ENCODE measurements at places on chromosomes 7 and 10.

DNA sequence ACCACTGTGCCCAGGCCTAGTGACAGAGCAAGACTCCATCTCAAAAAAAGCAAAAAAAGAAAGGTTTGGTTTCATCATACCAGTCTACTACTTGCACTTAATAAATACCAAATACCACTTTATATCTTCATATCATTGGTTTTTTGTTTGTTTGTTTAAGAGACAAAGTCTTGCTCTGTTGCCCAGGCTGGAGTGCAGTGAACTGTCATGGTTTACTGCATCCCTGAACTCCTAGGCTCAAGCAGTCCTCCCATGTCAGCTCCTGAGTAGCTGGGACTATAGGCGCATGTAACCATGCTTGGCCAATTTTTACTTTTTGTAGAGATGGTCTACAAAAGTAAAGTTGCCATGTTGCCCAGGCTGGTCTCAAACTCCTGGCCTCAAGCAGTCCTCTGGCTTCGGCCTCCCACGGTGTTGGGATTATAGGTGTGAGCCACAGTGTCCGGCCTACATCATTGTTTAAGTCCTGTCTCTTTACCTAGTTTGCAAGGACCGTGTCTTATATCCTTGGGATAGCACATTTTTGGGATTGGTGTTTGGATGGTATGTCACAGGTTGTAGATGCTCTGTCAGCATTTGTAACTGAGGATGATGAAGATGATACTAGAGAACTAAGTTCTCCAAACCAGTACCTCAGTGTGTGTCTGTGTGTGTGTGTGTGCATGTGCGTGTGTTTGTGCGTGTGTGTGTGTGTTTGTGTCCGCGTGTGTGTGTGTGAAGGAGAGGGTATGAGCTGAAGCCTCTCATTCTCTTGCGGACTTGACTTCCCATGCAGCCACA lies 9.3 kb downstream of the LMTK2 start:
- DNase-seq, result no peak

DNA sequence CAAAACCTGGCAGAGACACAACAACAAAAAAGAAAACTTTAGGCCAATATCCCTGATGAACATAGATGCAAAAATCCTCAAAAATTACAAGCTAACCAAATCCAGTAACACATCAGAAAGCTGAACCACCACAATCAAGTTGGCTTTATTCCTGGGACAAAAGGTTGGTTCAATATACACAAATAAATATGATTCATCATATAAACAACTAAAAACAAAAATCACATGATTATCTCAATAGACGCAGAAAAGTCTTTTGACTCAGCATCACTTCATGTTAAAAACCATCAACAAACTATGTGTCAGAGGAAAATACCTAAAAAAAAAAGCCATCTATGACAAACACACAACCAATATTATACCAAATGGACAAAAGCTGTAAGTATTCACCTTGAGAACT lies 283.5 kb downstream of the THSD7A start:
- no peak for DNase-seq

GRCh38 chr10:121764233-121764942 lies 163.4 kb downstream of the ATE1 start:
- peak; percentile 31 for DNase-seq

GRCh38 chr10:35191523-35191922 lies 64.9 kb downstream of the CREM start:
- DNase-seq, result no peak

DNA sequence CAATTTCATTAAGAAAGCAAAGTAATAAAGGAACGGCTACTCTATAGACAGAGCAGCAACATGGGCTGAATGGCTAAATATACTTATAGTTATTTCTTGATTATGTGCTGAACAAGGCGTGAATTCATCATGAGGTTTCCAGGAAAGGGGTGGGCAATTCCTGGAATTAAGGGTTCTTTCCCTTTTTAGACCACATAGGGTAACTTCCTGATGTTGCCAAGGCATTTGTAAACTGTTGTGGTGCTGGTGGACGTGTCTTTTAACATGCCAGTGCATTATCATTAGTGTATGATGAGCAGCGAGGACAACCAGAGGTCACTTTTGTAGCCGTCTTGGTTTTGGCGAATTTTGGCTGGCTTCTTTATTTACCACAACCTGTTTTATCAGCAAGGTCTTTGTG lies 28.5 kb upstream of the ZMYND11 start:
- DNase-seq, result no peak

DNA sequence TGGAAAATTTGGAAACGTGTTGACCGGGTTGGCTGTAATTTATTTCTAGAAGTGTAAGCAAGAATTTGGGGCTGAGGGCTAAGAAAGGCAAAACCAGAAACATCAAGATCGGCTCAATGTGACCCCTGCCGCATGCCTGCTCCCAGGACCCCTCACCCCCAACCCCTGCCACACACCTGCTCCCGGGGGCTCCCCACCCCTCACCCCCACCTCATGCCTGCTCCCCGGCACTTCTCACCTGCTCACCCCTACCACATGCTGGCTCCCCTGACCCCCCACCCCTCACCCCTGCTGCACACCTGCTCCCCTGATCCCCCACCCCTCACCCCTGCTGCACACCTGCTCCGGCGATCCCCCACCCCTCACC lies 19.0 kb upstream of the CFAP46 start:
- DNase-seq, result no peak

DNA sequence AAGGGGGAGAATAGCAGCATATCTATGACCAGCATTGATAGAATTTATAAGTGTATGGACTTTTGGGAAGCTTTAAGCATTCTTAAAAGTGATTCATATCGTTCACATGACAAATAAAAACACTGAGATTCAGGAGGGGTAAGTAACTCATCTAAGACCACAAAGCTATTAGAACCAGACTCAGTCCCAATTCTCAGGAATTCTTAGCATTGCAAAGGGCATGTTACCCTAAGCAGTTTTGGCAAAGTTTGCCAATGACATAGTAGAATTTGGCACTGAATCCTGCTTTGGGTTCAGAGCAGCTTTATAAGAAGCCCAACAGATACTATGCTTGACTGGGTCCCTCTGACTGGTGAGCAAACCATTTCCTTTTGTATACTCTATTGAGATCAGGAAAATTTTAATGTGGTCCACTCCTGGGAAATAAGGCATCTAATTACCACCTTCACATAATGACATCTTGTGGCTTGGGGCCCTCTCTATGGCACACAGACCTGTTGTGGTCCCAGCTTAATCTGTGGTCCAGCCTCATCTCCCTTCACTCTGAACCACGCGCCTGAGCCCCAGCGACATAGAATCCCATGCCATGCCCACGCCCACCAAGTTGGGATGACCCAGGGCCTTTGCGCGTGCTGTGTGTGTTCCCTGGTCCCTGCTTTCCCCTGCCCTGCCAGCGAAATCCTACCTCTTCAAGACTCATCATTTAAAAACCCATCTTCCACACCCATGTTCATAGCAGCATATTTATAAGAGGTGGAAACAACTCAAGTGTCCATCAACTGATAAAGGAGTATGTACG lies 37.5 kb upstream of the DOCK1 start:
- DNase-seq, result no peak

- no peak for DNase-seq
Observed at GRCh38 chr7:155799514-155799913, 12.7 kb downstream of the SHH start.

DNA sequence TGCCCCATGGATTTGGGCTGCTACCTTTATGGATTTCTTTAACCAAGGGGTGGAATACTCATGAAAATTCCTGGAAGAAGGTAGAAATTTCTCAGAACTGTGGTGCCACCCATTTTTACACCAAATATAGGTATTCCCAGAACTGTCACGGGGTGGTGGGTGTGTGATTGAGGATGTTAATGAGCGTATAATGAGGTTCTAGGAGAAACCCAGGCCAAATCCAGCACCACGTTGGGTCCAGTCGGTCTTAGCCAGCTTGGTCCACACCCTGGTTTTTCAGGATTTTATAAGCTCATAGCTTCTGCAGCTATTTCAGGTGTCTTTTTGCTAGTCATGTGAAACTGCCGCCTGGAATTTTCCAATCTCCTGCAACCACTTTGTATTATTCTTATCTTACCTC lies 83.3 kb downstream of the HECW1 start:
- no peak for DNase-seq

- DNase-seq, result no peak
Observed at GRCh38 chr10:31884386-31884785, 44.2 kb downstream of the ARHGAP12 start.

GRCh38 chr10:43112608-43112961 lies 25.7 kb upstream of the CSGALNACT2 start:
- no peak for DNase-seq

- no peak for DNase-seq
Observed at GRCh38 chr10:110508806-110509544, 11.3 kb downstream of the DUSP5 start.

- no peak for DNase-seq
Observed at GRCh38 chr7:28222636-28223035, 42.0 kb upstream of the JAZF1 start.

- DNase-seq, result no peak
Observed at GRCh38 chr7:69597278-69598076, 798 bp upstream of the AUTS2 start.

- DNase-seq, result no peak
Observed at GRCh38 chr10:35876248-35876647, 234.2 kb upstream of the FZD8 start.

DNA sequence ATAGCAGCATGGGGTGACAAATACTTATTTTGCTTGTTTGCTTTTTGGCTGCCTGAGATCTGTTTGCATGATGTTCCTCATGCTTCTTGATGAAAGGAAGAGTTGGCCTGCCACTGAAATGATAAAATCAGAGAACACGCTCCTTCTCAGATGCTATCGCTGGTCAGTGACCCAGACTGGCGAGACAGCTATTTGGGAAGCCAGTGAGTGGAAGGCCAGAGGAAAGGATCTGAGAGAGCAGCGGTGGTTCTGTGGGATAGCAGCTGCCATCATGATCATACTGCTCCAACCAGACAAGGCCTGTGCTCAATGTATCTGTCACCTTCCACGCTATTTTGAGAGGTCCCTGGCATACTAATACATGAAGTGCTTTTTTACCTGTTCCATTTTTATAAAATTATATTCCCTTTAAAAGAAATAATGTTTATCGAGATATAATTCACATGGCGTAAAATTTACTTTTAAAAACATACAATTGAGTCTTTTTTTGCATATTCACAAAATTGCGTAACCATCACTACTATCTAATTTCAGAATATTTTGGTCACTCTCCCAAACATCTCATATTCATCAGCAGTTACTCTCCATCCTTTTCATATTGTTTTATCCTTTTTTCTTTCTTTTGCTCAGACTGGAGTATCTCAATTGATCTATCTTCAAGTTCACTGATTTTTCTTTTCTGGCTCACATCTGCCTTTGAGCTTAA lies 695.1 kb downstream of the TNS3 start:
- no peak for DNase-seq

- peak; percentile 65 for DNase-seq
Observed at GRCh38 chr10:93333278-93333978, 148.7 kb downstream of the MYOF start.

- DNase-seq, result no peak
Observed at GRCh38 chr7:16785321-16785720, 19.5 kb downstream of the AGR2 start.

All from mammary epithelial cell (primary cell).